ENCODE measurements at places on chromosomes 7 and 10. TPM values are rescaled to one million over a fixed set of nuclear protein-coding genes. Genes with fewer than 3 reads are reported as not detected.

- DNase-seq = no peak
These were observed 185.7 kb upstream of the AUTS2 start for GRCh38 chr7:69412331-69413146.

DNA sequence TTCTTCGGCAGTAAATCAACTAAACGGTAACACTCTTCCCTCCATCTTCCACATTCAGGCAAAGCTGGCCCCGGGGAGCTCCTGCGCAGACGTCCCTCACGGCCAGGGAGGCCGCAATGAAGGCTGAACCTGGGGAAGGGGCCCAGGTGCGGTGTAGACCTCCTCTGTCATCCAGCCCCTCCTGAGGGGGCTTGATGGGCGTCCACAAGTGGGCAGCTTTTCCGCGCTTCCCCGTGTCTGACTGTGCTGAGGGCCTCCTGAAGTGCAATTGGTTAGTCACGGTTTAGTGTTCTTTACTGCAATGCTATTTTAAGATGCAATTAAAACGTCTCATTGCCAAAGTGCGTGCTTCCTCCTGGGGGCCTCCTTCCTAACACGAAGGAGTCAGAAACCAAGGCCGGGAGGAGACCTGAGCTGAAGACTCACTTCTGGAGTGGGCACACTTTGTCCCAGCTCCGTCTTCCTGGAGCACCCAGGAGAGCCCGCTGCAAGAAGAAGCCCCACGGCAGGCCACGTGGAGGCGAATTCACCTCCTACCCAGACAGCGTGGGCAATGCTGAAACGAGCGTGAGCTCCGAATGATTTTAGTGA lies 173.3 kb downstream of the ELFN1 start:
- no peak for DNase-seq

GRCh38 chr10:91652364-91652763 lies 19.5 kb upstream of the PPP1R3C start:
- no peak for DNase-seq

The SLC16A9 gene
- 0.81 TPM for total RNA-seq

The ZNF503 gene
- 6.6 TPM for total RNA-seq

The CCL26 gene
- not detected for total RNA-seq
